ENCODE measurements at places on chromosomes 1 and 21.

DNA sequence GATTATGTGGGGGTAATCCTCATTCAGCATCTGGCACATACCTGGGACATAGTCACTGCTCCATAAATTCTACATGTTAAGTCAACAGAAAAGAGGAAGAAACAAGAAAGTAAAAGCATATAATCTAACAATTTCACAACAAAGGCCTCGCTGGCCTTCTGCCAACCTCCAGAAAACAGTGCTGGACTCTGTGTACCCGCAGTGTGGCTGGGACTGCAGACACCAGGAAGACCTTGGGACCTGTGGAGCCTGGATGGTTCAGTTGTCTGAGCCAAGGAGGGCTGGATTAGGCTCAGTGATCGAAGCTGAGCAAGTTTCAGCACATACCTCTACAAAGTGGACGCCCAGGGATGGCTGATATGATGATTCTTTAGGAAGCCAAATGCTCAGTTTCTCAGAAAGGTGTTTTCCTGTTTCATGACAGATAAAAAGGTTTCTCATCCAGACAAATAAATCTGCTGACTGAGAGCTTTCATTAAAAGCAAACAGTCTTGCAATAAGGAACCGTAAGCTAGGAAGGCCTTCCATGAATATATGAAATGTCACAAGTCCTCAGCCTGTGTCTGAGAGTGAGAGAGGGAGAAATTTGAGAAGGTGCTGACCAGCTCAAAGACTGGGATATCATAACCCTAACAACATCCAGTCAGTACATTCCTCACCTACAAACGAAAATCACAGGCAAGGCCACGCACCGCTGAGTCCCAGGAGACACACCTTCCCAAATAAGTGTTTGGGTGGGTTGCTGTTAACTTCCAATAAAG lies 48.4 kb downstream of the CAPZB start:
- peak; percentile 79 for DNase-seq

DNA sequence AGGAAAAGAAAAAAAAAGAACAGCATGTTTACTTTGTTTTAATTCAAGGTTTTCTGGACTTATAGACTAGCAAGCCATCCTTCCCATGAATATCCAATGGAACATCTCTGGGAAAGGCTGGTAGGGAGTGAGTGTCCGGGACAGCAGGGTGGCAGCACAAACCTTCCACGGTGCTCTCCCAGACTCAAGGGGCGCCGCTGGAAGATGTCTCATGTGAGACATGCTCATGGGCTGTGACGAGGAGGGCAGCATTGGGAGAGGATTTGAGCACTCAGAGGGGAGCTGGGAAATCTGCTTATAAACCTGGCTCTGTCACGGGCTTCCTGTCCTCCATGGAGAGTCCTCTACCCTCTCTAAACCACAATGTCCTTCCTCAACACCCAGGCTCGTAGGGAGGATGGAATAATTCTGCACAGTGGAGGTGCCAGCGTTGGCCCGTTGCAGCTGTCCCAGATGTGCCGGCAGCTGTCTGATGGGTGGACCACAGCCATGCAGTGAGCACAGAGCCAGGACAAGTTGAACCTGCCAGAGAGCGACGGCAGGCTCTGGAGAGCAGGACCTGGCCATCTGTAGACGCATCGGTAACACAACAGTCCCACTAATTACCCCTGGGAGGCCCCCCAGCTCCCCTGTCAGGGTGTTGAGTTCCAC lies 100.1 kb upstream of the IGSF21 start:
- DNase-seq: no peak

GRCh38 chr1:207333620-207334019 lies 12.1 kb downstream of the CD55 start:
- no peak for DNase-seq

GRCh38 chr1:203593143-203593542 lies 33.5 kb upstream of the ATP2B4 start:
- no peak for DNase-seq

GRCh38 chr1:161905269-161905884 lies 118.3 kb downstream of the OLFML2B start:
- DNase-seq: peak; percentile 54

DNA sequence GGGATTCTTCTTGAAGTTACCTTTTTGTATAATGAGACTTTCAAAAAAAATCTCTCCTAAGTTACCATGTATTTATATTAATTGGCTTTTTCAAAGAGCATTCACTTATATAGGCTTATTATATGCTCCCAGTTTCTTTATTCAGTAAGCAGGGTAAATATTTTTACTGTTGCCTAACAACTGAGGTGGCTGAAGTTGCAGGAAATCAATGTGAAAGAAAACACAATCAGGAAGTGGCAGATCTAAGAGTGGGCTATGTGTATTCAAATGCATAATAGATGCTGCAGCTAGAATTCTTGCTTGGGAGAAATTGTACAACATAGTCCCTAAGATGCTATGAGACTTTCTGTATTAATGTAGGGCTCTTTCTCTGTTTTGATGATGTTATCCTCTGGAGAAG lies 606.9 kb downstream of the NUF2 start:
- no peak for DNase-seq

- DNase-seq: peak; percentile 31
Measured at GRCh38 chr21:32386195-32386870, 6.5 kb downstream of the URB1 start.

- peak; percentile 21 for DNase-seq
Measured at GRCh38 chr1:3061566-3061965, 7.4 kb upstream of the PRDM16 start.

DNA sequence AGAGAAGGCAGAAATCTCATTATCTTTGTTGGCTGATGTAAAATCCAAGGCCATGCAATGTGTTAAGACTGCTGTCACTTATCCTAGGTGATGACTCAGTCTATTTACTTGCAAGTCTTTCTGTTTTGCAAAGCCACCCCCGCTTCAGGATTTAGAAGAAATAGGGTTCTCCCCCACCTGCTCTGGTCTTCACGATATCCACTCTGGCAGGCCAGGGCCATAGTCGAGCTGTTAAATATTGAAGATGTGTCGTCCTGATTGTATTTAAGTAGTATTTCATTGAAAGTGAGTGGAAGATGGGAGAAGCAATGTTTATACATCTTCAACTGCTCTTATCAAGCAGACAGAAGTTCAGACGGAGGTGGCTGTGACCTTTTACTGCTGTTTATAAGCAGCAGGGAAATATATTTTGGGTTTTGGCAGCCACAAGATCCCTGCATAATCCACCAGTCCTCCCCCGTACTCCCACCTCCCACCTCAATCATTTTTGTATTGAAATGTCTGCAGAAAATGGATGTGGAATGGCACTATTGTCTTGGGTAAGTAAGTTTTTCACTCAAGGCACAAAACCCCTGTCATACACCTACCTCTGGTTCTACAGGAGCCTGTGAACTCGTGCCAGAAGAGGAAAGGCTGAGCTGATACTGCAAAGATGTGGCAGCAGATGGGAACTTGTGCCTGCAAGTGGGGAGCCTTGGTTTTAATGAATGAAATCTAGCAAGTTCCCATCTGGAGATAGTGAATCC lies 117.4 kb downstream of the MRPS6 start:
- no peak for DNase-seq

GRCh38 chr1:209787551-209787950 lies 3.2 kb upstream of the C1orf74 start:
- peak; percentile 90 for DNase-seq

DNA sequence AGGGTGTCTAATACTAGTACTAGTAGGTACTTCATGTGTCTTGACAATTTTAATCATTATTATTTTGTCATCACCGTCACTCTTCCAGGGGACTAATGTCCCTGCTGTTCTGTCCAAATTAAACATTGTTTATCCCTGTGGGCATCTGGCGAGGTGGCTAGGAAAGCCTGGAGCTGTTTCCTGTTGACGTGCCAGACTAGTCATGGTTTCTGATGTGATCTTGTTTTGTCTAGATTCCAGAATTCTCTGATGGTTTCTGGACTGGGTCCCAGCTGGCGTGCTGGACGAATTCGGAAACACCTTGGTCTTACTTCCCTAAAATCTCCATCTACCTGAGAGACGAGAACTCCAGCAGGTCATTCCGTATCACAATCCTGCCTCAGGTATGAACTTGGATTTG lies 66.1 kb upstream of the FAM3B start:
- DNase-seq: no peak

DNA sequence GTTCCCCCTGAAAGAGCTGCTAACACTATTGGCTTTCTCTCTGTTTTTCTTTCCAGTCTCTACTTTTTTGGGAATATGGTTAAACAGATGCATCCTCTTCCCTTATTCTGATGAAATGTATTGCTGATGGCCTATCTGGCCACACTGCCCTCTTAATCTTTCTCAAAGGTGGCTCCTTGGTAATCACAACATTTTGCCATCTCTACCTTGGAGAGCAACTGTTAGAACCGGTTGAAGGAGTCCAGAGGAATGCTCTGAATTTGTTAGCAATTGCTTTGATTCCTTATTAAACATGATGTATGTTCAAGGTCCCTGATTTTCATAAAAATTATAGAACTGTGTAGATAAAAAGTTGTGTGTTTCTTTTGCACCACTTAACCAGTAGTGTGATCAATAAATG lies 50.1 kb upstream of the ARID1A start:
- no peak for DNase-seq

GRCh38 chr1:228478912-228479711 lies 8.1 kb upstream of the RNF187 start:
- no peak for DNase-seq

- no peak for DNase-seq
Measured at GRCh38 chr1:214658785-214659184, 55.8 kb downstream of the CENPF start.

GRCh38 chr1:44327679-44328491 lies 27.2 kb downstream of the ERI3 start:
- DNase-seq: peak; percentile 79

DNA sequence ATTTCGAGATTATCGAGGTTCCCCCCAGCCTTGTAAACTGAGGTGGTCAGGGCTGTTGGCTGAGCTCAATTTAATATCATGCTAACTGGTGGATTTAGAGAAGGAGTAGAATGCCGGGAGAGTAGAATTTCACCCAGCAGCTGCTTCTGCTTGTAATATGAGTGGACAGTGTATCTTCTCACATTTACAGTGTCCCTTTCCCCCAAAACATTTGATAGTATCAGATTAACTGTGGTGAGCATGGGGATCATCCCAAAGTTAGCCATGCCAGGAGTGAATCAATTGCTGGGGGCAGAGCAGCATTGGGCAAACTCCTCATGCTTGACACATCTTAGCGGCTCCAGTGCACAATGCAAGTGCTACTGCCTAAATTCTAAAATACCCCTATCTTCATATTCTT lies 9.2 kb upstream of the PPFIA4 start:
- no peak for DNase-seq

- DNase-seq: no peak
Measured at GRCh38 chr1:7220007-7220406, 434.8 kb downstream of the CAMTA1 start.

DNA sequence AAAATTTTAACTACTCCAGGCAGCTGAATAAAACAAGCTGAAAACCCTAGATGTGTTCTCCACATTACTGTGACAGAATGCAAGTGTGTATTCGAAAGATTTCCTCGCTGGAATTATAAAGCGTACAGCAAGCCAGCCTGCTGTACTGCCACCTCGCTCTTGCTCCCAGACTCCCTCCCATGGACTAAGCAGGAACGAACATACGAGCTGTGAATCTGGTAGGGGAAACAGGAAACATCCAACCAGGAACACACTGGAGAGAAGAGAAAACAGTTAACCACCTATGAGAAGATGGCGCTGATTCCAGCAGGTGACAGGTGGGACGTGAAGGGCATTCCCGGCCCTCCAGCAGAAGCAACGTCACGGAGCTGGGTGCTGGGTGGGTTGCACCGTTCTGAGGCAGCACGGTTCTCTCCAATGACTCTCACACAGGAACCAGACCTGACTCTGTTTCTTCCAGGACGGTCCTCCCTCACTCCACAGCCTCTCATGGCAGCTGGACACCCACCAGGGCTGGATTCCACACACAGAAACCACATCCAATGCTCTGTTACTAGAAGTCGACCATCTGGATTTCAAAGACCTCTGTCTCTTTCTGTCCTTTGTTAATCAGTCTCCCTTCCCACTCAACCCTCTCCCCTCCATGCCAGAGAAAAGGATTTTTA lies 219.2 kb downstream of the RERE start:
- DNase-seq: peak; percentile 88

DNA sequence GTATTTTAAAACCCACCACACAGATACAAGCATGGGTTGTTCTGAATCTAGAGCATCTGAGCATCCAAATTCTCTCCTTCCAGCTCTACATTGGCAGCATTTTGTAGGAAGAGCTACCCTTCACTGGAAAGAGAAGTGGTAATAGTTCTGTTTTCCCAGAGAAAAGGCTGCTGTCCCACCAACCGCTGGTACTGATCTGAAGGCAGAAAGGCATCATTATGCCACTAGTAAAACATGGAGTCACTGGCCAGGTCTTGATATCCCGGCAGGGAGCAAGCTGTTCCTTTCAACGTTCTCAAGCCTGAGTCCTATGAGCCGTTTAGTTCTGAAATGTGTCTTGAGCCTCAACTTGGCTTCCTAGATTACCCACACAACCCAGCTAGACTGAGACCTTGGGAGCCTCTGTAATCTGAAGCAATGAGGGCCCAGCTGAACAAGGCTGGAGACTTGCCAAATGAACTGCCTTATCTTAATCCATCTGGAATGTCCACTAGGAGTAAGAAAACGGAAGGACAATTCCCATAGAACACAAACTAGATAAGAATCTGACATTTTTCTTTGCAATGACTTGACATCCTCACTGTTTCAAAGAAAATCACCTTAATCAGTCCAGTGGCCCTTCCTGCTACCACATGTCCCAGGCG lies 116.8 kb downstream of the KCNH1 start:
- no peak for DNase-seq

- DNase-seq: no peak
Measured at GRCh38 chr1:198254948-198255347, 98.2 kb downstream of the NEK7 start.

DNA sequence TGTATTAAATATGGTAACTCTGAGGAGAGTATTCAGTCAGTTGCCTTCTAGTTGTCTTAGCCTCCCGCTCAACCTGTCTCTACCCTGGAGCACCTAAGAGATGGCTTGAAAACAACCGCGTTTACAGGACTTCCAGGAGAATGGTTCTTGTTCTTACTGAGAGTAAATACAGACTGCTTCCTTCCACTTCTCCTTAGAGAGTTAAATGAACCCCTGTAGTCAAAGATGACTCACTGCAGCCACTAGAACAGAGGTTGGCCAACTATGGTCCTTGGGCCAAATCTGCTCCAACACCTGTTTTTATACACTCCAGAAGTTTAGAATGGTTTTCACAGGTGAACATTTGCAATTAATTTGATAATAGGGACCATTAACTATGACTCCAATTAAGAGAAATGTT lies 60.1 kb upstream of the ASB17 start:
- DNase-seq: no peak

DNA sequence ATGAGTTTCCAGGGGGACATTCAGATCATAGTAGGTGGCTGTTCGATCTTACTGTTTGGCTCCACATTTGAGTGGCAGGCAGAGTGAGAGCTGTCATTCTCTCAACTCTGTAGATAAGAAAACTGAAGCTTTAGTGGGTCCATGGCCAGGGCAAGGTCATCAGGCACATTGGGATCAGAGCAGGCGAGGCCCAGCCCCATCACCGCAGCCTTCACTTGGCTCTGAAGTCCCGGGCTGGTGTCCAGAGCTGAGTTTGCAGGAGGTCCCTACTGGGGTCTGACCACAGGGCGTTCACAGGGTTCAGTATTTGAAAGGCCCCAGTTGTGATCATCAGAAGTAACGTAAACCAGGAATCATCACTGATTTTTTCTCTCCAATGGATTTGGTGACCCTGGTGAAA lies 76.7 kb downstream of the OBSCN start:
- no peak for DNase-seq

Measured in stomach (tissue), 19 donors.